ENCODE measurements at places on chromosomes 5 and 9.
A peak's percentile ranks its signal among the peaks of the same experiment; 100 is the strongest.

DNA sequence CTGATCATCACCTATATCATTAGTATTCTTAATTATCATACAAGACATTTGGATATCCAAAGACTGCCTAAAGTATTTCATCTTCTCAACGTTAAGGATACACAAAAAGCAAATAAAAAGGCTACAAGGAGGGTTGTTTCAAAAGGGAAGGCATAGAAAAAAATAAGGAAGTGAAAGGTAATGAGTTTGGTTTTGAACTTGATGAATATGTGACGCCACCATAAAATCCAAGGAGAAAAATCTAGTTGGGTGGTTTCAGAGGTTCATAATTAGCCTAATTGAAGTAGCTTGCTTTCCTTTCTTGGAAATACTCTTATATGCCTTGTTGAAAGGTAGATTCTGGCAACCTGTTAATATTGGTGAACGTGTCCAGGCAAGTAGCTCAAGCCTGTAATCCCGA lies 96.1 kb upstream of the SGCD start:
- DNase-seq = no peak

DNA sequence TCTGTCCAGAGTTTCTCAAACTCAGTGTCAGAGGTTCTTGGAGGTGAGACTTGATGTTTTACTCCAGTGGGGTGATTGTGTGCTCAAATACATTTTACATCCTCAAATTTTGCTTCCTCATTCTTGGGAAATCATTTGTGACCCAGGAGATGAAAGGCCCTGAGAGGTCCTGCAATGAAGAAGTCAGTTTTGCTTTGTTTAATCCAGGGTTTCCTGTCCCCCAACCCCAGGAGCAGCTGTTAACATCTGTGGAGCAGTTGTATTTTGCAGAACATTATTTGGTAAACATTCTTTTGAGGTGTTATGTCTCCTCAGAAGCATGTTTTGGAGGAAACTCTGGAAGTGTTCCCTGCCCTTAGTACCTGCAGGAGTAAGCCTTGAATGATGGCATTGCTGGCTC lies 59.8 kb downstream of the DAB2IP start:
- DNase-seq = no peak

GRCh38 chr5:38794986-38795385 lies 50.8 kb upstream of the OSMR start:
- DNase-seq = no peak

- no peak for DNase-seq
These were observed 16.8 kb upstream of the CTSL start for GRCh38 chr9:87708986-87709728.

DNA sequence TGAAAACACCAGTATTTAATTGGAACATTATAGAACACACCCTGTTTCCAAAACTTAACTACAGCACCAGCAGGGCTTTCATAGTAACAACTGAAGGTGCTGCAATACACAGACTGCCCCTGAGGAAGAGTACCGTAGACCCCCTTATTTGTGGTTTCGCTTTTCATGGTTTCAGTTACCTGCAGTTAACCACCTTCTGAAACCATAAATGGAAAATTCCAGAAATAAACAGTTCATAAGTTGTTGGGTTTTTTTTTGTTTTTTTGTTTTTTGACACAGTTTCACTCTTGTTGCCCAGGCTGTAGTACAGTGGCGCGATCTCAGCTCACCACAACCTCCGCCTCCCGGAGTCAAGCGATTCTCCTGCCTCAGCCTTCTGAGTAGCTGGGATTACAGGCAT lies 9.5 kb upstream of the GLDC start:
- DNase-seq = no peak

- peak; percentile 55 for DNase-seq
These were observed 17.4 kb upstream of the GPR151 start for GRCh38 chr5:146533260-146533857.

DNA sequence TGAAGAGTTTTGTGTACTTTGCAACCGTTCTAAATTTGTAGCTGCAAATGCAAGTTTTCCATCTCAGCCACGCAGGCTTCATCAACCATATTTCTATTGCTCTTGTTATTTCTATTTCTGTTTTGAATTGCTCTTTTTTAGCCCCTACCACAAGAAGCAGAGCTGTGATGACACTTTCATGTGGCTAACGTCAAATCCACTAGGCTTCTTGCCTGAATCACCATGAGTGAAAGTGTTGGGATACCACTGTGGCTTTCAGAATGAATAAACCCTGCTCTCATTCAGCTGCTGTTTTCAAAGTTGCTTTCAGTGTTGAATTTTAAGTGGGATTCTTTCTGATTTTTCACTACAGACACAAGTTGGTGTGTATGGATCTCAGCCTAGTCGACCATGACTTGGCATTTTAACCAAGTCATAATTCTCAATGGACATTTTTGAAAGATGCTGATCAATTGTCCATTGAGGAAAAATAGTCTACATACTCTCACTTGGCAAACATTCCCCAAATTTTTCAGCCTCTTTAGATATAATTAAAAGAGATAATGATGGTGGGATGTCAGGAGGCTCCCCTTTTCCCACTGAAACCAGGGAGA lies 41.0 kb upstream of the MTAP start:
- DNase-seq = no peak

- no peak for DNase-seq
These were observed 332.3 kb upstream of the KLF9 start for GRCh38 chr9:70746760-70747159.
